Chondrocyte (in vitro differentiated cells): ENCODE measurements at places on chromosomes 16 and 17. TPM values are rescaled to one million over a fixed set of nuclear protein-coding genes. Genes with fewer than 3 reads are reported as not detected.

LIG3 gene
- total RNA-seq: 26.0 to 40.4 TPM (median 28.8 TPM) in 3 replicates

GRCh38 chr16:88686062-88686438 is 257 bp downstream of the SNAI3 start:
- no peak for DNase-seq

- DNase-seq: no peak
Observed at GRCh38 chr17:75535119-75535537, 9.6 kb downstream of the LLGL2 start.

GRCh38 chr17:63967953-63968352 is 4.8 kb downstream of the SCN4A start:
- DNase-seq: no peak

GRCh38 chr16:62977876-62978275 is 941.6 kb upstream of the CDH8 start:
- DNase-seq: no peak

SALL1 gene
- 0.12 to 0.20 TPM (median 0.13 TPM) in 3 replicates for total RNA-seq

GRCh38 chr16:67246756-67247191 is 507 bp downstream of the FHOD1 start:
- peak; percentile 88 for DNase-seq

DNA sequence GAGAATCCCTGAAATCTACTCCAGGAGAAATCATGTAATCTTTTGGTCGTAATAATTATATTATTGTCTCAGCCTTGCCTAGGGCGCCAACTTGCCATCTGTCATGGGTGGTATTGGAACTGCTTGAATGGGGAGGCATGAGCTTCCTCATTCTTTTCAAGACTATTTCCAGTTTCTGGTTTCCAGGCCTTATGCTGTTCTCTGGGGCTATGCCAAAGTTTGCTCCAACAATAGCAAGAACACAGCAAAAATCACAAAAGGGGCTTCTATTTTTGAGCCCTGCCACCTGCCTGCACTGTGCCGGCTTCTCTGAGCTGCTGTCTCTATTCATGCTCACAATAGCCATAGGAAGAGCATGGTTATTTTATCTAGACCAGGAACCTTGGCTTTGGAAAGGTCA is 111.7 kb downstream of the SPECC1 start:
- DNase-seq: no peak

HASPIN gene
- 2.1 to 2.6 TPM (median 2.2 TPM) in 3 replicates for total RNA-seq

DNA sequence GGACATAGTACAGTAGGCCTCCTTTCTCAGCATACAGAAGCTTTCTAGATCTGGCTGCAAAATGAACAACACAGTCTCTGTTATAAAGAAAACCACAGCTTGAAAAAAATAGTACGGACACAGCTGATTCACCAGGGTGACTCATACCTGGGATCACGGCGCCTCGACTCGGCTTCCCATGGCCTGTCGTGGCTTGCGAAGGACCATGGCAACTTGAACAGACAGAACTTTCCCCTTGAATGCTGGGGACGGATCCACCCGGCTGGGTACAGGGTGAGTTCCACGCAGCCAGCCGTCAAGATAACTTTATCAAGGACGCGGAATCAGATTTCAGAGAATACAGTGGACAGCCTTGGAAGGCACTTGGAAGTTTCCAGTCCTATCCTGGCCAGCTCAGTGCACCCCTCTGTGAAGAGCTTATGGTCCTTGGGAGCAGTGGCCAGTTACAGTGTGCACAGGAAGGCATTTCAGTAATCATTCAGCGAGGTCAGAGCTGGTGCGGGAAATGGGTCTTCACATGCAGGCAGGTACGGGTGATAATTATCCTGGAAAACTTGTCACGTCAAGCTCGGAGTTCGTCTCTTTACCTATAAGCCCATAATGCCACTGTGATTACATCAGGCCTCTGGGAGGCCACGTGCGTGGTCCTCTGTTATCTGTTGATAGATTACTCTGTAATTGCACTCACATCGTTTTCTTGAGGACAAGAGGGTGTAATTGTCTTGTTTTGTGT is 57.9 kb upstream of the MAF start:
- DNase-seq: no peak

- no peak for DNase-seq
Observed at GRCh38 chr17:3157218-3157617, 29.9 kb upstream of the OR1G1 start.

SBK1 gene
- 1.5 to 2.8 TPM (median 1.7 TPM) in 3 replicates for total RNA-seq

- no peak for DNase-seq
Observed at GRCh38 chr16:58020628-58021521, 4.7 kb upstream of the MMP15 start.

GRCh38 chr16:522320-523096 is 5.0 kb upstream of the CAPN15 start:
- DNase-seq: no peak

DNA sequence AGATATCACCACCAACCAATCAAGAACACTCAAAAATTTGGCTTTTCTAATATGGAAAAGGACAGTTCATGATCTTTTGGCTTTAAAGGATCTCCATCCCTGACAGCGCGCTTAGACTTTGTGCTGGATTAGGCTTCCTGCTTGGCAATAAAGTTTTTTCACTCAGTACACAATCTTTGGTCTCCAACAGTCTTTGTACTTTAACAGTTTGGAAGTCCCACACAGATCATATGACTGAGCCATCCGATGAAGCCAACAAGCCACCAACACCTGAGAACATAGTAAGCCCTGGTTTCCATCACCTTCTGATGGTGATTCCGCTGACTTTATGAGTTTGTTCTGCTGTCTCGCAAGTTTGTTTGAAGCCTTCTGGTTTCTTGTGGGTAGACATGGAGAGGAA is 34.3 kb downstream of the SMURF2 start:
- no peak for DNase-seq

GRCh38 chr16:3058139-3059030 is 7.1 kb upstream of the IL32 start:
- DNase-seq: no peak

GRCh38 chr16:67055712-67056487 is 27.0 kb downstream of the CBFB start:
- DNase-seq: no peak

DNA sequence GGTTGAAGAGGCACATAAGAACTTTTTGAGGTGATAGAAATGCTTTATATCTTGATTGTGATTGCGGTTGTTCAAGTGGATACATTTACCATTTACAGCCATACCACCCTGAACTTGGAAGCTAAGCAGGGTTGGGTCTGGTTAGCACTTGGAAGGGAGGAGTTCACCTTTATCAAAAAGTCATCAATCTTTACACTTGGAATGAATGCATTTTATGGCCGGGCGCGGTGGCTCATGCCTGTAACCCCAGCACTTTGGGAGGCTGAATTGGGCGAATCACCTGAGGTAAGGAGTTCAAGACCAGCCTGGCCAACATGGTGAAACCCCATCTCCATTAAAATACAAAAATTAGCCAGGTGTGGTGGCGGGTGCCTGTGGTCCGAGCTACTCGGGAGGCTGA is 9.5 kb upstream of the GJD3 start:
- no peak for DNase-seq

TEKT1 gene
- total RNA-seq: not detected in 3 replicates

DNA sequence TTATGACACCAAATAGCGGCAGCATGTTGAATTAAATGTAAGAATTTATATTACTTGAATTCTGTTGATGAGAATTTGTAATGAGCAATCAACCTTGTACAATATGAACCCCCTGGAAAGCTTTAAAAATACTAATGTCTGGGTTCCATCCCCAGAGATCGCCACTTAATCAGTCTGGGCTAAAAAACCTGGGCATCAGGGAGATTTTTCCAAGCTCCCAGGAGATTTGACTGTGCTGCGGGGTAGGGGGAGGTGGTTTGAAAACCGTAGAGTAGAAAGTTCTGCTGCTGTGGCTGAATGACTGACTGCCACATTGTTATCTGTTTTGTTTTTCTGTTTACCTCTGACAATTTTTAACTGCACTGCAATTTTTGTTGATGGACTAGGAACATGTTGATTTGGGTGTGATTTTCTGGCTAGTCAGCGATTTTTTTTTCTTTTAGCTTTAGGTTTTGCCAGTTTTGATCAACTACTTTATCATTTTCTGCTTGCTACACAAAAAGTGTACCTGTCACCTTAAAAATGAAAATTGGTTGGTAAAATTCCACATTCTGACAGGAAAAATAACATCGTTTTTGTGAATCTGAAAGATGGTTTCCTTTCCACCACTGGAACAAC is 79.3 kb downstream of the PCTP start:
- DNase-seq: no peak

DNA sequence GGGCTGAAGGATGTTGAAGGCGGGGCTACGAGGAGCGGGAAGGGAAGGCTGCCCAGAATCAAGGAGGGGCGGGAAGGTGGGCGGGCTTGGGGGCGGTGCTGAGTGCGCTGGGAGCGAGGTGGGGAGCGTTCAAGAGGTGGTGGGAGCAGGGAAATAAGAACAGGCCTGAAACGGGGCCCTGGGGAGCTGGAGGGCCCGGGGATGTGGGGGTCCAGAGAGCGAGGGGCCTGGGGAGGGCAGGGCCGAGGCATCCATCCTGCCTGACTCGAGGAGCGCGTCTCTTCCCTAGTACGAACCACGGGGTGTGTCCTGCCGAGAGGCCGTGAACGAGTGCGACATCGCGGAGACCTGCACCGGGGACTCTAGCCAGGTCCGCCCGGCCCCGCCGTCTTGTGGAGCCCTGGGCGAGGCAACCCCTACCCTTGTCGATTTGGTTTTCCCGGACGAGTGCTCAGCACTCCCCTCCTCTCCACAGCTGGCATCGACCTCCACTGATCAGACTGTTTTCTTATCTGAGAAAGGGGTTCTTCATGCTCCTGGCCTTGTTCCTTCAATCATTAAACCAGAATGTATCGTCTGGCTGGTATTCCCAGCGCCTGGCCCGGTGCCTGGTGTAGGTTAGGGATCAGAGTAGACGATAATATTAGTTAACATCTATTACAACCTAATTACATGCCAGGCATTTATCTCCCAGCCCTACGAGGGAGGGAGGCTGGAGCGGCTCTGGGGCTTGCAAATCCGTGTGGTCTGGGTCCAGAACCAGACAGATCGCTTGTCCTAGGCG is 17.2 kb downstream of the ADAM11 start:
- DNase-seq: peak; percentile 86

KRT33B gene
- total RNA-seq: not detected in 3 replicates

- DNase-seq: no peak
Observed at GRCh38 chr16:87635541-87636049, 33.3 kb downstream of the JPH3 start.

DNA sequence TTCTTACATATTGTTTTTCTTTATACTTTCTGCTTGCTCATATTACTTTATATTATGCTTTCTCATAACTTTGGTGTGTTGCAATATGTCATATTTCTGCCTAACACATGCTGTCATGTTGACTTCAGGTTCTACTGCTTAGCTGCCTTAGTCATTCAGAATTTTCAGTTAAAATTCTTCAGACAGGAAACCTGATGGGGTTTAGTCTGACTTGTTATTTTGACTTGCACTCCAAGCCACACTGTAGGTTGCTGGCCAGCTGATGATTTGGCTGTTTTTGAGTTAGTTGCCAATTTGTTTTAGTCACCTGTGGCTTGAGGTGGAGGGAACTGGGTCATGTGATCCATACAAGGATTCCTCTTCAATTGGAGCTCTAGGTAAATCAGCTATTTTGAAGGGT is 315.4 kb downstream of the MAP2K6 start:
- no peak for DNase-seq

DNA sequence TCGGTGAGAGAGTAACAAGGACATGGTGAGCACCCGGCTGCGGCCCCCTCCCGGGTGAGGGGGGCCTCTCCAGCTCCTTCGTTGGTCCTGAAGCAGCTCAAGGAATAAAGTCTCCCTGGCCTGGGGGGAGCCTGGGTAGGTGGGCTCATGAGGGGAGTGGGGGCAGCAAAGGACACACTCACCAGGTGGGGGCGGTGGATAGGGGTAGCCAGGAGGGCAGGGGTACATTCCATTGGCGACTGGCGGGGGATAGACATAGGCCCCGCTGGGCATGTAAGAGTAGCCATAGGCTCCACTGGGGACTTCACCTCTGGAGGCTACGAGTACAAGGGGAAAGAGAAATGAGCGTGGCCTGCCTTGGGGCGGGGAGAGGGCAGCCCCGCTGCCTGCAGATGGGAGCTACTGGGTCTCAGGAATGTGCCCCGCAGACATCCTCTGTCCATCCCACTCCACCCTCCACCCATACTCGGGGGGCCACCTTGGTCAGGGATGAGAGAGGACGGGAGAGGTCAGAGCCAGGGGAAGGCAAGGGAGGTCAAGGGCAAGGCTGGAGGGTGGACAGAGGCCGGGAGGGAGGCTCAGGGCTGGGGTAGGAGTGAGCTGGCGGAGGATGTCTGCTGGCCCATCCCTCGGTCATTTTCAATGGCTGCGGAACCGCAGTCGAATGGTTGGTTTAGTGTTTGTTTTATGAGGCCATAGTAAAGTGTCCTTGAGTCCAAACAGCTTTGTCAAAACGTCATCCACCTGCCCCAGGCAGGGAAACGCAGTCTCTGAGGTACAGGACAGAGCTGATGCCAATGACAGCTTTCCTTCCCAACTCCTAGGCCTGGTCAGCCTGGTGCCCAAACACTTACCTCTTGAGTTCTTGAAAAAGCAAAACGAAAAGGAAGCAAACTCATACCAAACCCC is 3.7 kb upstream of the UNC13D start:
- DNase-seq: no peak

CFAP97D1 gene
- not detected in 3 replicates for total RNA-seq

DHRS13 gene
- total RNA-seq: 4.4 to 6.0 TPM (median 5.8 TPM) in 3 replicates

WNT9B gene
- not detected in 3 replicates for total RNA-seq

DNA sequence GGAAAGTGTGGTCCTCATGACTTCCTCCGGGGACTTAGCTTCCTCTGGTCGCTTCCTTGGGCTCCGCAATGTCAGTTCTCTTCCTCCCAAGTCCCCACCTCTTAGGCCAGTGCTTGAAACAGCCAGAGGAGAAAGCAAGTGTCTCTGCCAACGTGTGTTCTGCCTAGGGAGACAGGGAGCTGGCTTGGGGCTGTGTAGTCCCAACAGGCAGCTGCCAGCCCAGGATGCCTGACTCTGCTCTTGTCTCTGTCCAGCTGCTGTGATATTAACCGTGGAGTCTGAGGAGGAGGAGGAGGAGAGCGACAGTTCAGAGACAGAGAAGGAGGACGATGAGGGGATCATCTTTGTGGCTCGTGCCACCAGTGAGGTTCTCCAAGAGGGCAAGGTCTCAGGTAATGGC is 13.5 kb upstream of the PLEKHG4 start:
- peak; percentile 18 for DNase-seq

EMC8 gene
- total RNA-seq: 26.3 to 30.1 TPM (median 27.4 TPM) in 3 replicates

DNA sequence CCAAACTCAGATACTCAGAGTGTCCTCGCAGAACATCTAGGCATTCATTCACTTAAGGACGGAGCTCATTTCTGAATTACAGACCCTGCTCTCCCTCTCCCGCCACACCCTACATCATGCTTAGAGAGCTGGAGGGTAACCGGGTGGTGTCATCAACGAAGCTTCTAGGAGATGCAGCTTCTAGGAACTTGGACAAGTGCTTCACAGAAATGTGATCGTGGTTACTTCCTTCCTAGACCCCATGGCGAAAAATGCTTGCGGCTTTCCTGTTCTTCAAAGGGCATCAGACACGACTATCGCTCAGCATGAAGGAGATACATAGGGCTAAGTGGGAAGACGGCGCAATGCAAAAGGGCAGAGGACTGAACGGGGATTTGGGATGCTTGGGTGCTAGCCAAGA is 126.8 kb downstream of the ZFHX3 start:
- DNase-seq: no peak

PHOSPHO1 gene
- total RNA-seq: 0.36 TPM in 1 of 3 replicates, not detected in the others
